ENCODE measurements at places on chromosomes 3 and 15.

- no peak for DNase-seq
Observed at GRCh38 chr15:29208352-29208751, 61.3 kb downstream of the NSMCE3 start.

DNA sequence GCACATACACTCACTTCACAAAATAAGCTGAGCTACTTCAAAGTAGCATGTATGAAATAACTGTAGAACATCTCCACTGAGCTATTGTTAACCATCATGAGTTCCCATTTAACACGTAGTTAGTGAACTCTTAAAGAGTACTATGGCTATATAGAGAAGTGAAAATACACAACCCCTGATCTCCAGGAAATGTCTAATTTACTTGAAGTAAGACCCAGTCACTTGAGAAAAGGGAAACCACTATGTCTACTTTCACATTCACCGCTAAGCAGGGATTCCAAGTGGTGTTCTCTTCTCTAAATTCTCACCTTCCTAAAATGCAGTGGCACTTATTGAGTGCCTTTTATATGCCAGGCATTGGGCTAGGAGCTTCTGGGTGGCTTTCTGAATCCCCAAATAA is 35.0 kb upstream of the COLQ start:
- no peak for DNase-seq

DNA sequence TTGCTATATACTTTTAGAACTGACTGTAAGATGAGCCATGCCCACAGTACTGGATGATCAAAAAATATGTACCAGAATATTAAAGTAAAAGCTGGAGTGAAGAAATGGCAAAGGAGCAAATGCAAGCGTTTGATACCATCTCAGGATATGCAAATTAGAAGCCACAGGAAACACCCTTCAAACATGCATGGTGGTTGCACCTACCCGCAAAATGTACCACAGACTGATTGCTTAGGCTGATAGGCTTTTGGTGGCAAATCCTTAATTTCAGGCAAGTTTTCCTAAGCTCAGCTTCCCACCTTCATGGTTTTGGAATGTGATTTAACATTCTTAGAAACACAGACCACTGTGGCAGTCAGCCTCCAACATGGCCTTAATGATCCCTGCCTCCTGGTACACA is 149.0 kb downstream of the PDZRN3 start:
- DNase-seq: no peak

- DNase-seq: peak; percentile 59
Observed at GRCh38 chr15:93035953-93036810, 52.8 kb downstream of the RGMA start.

DNA sequence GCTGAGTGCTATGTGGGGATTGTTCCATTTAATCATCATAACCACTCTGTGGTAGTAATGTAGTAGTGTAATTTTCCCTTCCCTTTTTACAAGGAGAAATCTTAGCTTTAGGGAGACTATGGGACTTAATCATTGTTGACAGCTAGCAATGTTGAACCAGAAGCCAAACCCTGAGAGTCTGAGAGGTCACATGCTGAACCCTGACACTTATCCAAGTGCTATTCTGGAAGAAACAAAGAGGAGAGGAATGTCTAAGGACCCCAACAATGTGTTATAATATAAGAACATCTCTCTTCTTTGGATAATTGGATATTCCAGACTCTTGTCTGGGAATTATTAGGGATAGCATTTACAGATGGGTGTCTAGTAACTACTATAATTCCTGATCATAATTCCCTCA is 58.4 kb downstream of the GAP43 start:
- no peak for DNase-seq

GRCh38 chr3:16337856-16338540 is 73.0 kb downstream of the OXNAD1 start:
- no peak for DNase-seq

DNA sequence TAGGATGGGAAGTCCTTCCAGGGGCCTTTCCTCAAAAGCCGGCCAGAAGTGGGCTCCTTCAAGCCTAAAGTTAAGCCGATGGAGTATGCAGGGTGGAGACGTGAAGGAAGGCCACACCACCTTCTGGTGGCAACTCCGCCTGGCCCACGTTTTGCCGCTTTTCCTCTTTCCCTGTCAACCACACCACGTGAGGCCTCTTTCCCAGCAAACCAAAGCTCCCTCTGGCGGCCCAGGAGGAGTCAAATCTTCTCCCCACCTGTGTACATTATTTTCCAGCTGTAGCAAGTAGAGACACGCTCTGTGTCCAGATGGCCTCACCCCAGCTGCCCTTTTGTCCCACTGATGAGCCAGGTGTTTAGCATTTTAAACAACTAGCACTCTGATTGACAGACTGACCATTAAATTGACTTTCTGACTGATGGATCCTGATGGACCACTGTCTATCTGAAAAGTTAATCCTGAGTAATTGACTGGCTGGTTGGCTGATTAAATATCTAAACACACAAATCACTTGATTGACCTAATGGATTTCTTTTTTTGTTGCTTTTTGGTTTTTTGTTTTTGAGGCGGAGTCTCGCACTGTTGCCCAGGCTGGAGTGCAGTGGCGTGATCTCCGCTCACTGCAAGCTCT is 59.6 kb upstream of the ZBTB38 start:
- DNase-seq: peak; percentile 87

- DNase-seq: no peak
Observed at GRCh38 chr3:138694287-138695007, 85.9 kb downstream of the FAIM start.

DNA sequence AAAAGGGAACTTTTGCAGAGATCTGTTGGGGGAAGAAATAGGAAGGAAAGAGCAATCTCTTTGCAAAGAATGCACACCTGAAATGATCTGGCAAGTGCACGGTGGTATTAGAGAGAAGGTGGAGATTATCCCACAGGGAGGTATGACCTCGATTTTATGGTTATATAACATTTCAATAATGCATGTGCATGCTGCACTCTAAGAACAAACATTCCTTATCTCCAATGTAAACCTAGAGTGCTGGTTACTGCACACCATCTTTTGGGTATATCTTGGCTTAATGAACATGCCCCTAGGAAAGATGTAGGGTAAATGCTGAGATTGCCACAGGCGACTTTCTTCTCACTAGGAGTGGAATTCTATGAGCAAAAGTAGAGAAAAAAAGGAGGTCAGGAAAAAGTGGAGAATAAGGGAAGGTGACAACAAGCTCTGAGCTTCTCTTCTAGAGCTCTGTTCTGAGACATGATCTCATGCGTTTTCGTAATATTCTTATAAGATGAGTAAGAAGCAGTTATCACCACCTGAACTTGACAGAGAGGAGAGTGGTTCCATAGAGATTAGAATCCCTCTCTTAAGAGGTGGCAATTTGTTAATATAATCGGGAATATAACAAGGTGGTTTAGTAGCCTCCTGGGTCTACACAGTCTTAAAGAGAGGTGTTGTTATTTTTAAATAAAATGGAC is 117.5 kb upstream of the TMC3 start:
- DNase-seq: no peak

- DNase-seq: no peak
Observed at GRCh38 chr3:78165876-78166275, 1126.0 kb downstream of the ROBO2 start.

- DNase-seq: no peak
Observed at GRCh38 chr3:9786209-9786739, 6.0 kb downstream of the TADA3 start.
